ENCODE measurements at places on chromosomes 3 and 15.

DNA sequence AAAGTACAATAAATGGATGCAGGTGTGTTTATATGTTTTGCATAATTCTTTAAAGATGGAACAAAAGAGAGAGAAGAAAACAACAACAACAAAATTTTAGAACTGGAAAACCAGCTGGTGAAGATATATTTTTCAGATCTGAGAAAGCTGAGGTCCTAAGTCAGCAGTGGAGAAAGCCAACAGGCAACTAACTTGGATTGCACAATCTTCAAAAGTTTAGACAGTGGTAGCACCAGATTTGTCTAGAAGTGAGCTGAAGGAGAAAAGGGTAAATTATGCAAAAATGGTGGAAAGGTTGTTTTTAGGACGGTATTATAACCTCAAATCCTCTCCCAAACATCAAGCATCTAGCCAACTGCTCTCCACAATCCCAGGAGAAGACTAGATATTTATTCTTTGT is 17.0 kb downstream of the FGF12 start:
- no peak for DNase-seq

DNA sequence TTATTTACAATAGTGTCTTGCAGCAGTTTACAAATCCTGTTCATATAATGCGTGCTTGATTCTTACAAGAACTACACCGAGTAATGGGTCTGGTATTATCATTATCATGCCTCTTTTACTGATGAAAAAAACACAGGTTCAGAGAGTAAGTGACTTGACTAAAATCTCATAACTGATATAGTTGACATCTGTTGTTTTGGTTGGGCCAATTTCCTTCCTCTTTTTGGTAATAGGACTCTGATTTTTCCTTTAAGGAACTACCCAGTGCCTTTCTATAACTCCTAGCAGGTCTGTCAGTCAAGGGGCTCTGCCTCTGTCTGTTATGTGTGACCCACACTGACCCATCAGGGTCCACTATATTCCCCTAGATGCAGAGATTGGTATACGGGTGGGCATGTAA is 14.6 kb upstream of the BLOC1S6 start:
- DNase-seq = no peak

- DNase-seq = no peak
These were observed 374.7 kb upstream of the GOLIM4 start for GRCh38 chr3:168470380-168470779.

GRCh38 chr3:78462021-78462420 is 1305.8 kb downstream of the ROBO1 start:
- DNase-seq = no peak

- no peak for DNase-seq
These were observed 7.5 kb upstream of the MAN2A2 start for GRCh38 chr15:90895571-90896117.

- DNase-seq = no peak
These were observed 78.2 kb downstream of the FAIM start for GRCh38 chr3:138686771-138687221.

GRCh38 chr3:57079474-57079831 is 19.0 kb downstream of the SPATA12 start:
- no peak for DNase-seq

GRCh38 chr3:46898321-46899150 is 21.0 kb downstream of the PTH1R start:
- DNase-seq = no peak

- no peak for DNase-seq
These were observed 66.0 kb upstream of the OXTR start for GRCh38 chr3:8835385-8835784.

- DNase-seq = no peak
These were observed 8.8 kb downstream of the RPL32 start for GRCh38 chr3:12832350-12833221.

DNA sequence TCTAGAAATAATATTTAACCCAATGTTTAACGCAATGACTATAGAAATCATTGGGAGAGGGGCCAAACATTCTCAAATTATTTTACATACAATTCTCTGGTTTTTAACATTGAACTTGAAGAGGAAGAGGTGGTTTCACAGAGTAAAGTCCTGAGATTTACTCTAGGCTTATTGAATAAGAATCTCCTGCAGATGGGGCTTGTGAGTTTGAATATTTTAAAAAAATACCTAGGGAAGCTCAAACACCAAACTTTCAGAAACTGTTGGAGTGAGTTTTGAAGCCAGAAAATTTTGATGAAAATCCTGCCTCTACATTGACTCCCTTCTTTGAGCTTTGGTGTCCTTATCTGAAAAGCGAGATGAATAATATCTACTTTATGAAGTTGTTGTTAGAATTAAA is 906.6 kb downstream of the TUSC7 start:
- no peak for DNase-seq

GRCh38 chr15:66401130-66402021 is 14.7 kb downstream of the MAP2K1 start:
- DNase-seq = no peak

DNA sequence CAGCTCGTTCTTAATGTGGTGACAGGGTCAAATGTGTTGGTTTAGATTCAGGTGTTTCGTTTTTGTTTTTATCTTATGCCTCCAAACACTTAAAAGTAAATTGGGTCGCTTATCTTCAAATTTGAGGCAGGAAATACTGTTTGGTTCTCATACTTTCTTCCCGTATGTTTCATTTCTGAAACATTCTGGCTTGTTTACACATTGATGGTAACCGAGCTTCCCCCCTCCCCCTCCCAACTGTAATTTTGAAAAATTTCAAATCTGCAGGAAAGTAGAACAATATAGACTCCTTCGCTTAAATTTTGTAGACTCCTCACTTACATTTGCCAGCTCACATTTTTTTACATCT is 64.9 kb downstream of the CMTM8 start:
- DNase-seq = no peak

DNA sequence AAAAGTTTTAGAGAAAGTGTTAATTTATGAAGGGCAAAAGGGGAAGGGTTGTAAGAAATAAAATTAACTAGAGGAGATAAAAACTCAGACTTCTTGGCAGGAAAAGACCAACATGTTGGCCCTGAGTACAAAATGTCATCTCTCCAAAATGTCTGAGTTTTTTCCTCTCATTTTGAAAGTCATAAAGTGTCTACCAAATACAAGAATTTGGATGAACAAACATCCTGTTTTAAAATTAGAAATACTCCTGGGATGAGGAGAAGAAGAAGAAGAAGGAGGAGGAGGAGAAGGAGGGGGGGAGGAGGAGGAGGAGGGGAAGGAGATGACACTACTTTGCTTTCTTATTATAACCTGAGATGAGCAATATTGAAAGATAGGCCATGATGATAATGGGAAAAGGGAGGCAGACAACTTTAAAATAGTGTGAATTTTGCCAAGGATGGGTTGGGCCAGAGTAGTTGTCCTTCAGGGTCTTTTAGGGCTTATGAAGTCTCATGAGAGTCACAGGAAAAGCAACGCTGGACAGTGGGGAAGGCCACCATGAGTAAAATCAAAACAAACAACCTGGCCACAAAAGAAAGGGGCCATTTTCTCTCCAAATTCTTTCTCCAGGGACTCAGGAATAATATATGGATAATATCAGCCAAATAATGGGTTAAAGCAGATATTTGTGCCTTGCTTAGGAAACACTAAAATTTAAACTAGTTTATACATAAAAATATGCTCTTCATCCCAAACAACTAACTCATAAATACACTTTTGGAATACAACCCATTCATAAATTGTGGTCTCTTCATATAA is 632.9 kb downstream of the EPHA3 start:
- no peak for DNase-seq

DNA sequence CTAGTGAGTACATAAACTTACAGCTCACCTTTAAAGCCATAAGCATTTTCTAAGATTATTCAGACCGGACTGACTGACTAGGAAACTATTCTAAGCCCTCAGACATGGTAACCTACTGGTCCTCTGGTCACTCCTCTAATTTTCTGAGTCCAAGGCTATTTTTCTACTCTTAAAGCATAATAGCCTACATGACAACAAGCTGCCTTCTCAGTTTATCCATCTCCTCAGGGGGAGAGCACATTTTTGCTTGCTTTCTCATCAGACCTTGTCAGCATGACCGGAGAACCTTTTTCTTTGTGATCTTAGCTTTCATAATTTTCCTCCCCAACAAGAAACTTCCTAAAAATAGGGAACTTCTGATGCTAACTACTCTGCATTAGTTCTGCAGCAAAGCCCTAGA is 38.4 kb downstream of the UBP1 start:
- DNase-seq = no peak

- DNase-seq = no peak
These were observed 39.4 kb upstream of the FRMD4B start for GRCh38 chr3:69425249-69425648.

DNA sequence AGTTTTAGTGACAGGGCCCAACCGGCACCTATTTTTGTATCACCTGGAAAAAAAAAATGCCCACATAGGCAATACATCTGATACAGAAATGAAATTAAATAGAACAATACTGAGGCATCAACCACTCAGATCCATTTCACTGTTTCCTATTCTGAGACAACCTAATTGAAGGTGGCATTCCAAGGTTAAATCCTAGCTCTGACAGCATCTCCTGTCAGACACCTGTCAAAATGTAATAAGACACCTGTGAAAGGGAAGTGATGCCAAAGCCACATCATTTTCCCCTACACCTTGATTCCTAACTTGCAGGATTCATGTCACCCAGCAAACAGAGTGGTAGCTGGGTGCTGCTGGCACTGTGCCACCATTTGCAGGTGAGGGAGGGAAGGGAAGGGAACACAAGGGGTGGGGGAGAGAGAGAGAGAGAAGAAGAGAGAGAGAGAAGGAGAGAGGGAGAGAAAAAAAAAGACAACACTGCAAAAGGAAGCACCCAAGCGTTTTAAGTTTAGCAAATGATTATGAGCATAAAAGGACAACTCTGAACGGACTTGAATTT is 1044.6 kb upstream of the CFAP20DC start:
- DNase-seq = no peak

- DNase-seq = no peak
These were observed 7.2 kb downstream of the CLCN2 start for GRCh38 chr3:184354121-184354728.

DNA sequence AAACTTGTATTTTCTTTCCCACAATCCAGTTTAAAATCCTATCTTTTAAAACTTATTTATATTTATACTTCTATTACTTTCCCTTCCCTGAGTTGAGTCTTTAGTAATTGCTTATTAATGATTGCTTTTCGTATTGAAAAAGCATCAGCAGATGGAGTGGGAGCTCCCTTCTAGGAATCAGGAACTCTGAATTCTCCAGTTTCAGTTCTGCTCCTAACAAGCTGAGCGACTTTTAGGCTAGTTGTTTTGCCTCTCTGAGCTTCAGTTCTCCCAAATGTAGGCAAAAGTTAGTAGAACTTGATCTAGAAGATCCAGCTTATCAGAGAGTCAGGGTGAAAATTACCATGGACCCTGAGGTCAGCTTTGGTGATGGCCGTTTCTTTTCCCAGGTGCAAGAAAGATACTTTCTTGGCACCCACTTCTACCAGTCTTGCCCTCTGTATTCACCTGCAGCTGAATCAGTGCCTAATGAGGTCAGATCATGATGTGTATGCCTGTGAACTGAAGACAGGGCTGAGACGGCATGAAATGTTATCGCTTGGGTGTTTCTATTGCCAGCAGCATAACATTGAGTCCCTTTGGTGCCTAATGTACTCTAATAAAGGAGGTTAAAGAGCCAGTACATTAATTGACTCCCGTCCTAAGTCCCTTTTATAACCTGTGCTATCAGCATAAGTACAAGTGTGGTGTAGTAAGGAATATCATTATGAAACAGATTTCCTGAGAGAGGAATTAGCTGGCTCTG is 194.5 kb upstream of the TBC1D5 start:
- no peak for DNase-seq

DNA sequence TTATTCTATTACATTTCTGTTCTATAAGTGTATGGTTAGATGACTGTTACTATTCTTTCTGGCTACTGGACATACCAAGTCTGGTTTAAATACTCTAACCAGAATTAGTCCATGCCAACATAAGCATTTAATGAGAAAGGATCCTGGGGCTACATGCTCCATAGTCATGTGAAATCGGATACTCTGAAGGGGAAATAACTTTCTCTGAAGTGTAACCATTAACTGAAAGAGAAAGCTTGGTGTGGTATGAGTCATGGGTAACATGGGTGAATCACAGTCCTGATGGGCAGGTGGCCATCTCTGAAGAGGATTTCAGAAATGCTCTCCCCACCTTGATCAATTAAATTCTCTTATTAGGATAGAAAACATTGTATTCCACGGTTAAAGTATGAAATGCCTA is 69.4 kb downstream of the FHIT start:
- DNase-seq = peak; percentile 42

DNA sequence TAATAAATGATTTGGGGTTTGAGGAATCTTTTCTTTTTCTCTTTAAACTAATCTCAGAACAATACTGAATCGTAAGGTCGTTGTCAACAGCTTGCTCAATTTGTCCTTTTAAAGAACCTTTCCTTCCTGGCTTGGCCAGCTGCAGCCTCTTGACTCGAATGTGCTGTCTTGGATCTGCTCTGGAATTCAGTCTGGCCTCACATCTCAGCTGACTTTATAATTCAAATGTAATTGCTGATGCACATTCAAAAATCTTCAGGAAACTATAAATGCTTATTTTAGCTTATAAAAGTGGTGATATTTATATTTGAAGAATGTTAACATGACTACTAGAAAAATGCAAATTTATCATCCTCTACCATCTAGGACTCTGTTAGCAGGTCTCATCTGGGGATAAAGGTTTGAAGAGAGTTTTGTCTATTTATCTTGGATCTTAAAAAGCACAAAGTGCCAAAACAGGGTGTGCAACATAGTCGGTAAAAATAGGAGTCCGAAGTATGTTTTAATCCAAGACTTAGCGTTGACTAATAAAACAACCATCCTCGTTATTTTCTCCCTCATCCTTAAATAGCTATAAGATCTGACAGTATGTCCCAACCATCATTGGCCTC is 1035.2 kb downstream of the MCTP2 start:
- no peak for DNase-seq

GRCh38 chr3:122665226-122665786 is 15.3 kb upstream of the PARP14 start:
- DNase-seq = no peak

DNA sequence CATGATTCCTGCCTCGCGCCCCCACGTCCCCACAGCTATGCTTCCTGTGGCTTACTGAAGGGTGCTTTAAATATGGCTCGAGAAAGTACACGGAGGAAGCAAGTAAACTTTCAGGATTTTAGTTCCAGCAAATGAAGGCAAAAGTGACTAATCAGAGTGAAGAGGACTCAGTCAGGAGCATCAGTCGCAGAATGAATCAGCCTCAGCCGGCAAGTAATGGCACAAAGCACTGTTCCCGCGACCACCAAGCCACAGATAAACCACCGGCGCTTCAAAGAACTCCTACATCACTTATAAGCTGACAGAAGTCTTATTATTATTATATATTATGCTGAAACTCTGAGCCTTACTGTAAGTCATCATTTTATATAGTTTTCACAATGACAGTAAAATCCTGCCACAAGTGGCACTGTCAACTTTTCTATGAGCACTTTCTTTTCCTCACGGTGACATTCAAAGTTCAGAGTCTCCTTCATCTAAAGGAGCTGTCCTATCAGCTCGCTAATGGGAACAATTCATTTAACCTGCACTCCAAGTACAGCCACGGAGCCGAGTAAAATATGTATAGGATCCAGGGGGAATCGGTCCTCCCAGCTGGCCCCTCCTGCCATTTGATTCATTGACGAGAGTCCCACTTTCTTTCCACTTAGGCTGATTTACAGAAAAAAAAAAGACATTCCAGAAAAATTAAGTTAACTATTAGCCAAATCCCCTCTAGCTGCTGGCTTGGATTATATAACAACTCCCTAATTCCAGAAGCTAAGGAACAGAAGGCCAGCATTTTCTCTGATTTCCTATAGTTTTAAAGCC is 217.0 kb upstream of the ICE2 start:
- DNase-seq = no peak
